ENCODE measurements at places on chromosomes 3 and 15. TPM values are rescaled to one million over a fixed set of nuclear protein-coding genes. Genes with fewer than 3 reads are reported as not detected.

DNA sequence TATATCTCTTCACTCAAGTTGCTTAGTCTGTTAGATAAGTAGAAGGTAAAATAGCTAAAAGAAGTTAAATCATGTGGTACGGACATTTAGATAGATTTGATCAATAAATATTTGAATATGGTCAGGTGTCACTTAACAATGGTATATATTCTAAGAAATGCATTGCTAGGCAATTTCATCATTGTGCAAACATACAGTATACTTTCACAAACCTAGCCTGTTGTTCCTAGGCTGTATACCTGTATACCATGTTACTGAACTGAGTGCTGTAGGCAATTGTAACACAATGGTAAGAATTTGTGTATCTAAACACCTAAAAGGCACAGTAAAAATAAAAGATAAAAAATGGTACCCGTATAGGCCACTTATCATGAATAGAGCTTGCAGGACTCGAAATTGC lies 112.8 kb upstream of the CGNL1 start:
- DNase-seq = no peak

GRCh38 chr3:64213962-64214379 lies 11.3 kb downstream of the PRICKLE2 start:
- peak; percentile 64 for DNase-seq

GRCh38 chr15:77858792-77859490 lies 218.6 kb downstream of the TBC1D2B start:
- DNase-seq = no peak

DNA sequence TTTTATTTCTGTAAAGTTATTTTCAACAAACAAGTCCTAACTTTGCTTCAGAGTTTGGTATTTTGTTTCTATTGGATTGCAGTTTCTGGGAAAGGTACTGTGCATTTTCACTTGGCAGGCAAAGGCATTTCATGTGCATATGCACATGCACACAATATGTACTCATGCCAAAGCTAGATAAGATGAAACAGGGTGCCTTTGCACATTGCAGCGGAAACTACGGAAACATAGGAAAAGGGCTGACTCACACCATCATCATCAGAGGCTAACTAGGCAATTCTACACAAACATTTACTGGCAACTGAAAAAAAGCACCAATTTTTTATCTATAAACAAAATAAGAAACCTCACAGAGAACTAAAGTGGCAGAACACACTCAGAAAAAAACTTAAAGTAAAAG lies 550.6 kb upstream of the NECTIN3 start:
- peak; percentile 81 for DNase-seq

DNA sequence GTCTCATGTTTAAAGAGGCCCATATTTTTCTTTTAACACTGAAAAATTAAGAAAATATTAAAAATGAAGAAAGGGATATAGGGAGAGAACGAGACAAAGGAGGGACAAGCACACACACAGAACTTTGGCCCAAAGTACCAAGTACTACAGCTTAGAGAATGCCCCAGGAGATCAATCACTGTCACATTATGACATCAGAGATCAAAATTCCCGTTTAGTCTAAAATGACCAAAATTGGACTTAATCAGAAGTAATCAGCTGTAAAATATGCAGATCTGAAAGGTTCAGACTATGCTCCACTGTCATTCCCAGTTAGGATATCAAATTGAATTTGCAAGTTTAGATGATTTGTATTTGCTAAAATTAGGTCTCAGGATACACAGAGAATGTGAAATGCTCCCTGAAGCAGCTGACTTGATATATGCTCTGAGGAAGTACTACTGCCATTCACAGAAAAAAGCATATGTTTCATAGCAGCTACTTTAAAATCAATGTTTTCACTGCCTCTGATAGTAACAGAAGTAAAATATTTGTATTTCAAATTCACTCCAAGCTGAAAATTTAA lies 123.0 kb downstream of the PEAK1 start:
- DNase-seq = no peak

- no peak for DNase-seq
Measured at GRCh38 chr3:58236527-58237237, 910 bp upstream of the ABHD6 start.

- DNase-seq = no peak
Measured at GRCh38 chr3:13631256-13631655, 82.3 kb downstream of the FBLN2 start.

DNA sequence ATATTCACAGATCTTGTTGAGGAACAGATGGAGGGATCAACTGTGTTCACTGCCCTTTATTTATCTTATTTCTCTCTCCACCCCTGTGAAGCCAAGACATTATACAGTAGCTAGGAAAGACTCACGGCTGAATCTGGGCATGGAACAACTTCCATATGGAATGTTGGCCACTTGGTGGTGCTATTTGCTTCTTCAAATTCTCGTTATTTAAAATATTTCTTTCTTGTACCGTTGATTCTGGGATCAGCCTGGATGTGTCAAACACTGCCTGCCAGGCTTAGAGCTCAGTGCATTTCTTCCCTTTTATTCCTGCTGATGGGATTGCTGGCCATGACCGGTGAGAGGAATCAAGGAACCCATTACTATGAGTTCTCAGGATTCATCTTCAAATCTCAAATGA lies 17.5 kb upstream of the GASK1A start:
- DNase-seq = no peak

- no peak for DNase-seq
Measured at GRCh38 chr3:10004960-10005564, 18.4 kb upstream of the EMC3 start.

- DNase-seq = no peak
Measured at GRCh38 chr3:38622336-38622735, 27.2 kb downstream of the SCN5A start.

DNA sequence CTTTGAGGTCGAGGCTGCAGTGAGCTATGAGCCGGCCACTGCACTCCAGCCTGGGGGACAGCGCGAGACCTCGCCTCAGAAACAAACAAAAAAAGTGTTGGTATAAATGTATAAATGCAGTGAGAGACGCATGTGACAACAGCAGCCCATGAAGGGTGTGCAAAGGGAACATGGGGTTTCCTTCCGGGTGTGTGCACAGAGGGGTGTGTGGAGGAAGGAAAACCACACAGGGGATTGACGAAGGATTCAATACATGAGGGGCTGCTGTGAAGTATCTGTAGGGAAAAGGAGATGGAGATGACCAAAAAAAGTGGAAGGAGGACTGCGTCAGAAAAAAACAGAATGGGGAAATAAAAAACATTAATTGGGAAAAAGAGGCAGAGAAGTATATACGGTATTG lies 1.1 kb downstream of the MTFMT start:
- DNase-seq = no peak

GRCh38 chr3:158753854-158754253 lies 21.6 kb upstream of the RARRES1 start:
- no peak for DNase-seq

DNA sequence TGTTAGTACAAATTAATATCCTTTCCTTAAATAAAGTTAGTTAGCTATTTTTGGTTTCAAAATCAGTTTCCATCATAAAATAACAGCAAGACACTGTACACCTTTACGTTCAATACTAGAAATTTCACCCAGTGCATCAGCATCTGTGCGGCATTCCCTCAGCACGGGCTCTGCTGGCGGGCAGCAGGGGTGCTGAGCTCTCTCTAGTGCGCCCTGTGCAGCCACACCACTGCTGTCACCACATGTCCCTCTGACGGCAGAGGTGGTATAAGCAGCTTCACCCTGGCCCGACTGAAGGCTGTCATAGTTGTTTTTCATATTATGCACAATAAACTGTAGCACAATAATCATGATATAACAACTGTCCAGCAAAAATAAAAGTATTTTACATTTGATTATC lies 35.4 kb downstream of the FAN1 start:
- DNase-seq = no peak

- no peak for DNase-seq
Measured at GRCh38 chr3:46082849-46083248, 55.6 kb upstream of the XCR1 start.

- DNase-seq = no peak
Measured at GRCh38 chr3:94185753-94186152, 122.9 kb downstream of the NSUN3 start.

GRCh38 chr3:189292667-189293484 lies 121.1 kb downstream of the TPRG1 start:
- DNase-seq = peak; percentile 81

- no peak for DNase-seq
Measured at GRCh38 chr3:130712718-130713423, 33.8 kb downstream of the PIK3R4 start.

DNA sequence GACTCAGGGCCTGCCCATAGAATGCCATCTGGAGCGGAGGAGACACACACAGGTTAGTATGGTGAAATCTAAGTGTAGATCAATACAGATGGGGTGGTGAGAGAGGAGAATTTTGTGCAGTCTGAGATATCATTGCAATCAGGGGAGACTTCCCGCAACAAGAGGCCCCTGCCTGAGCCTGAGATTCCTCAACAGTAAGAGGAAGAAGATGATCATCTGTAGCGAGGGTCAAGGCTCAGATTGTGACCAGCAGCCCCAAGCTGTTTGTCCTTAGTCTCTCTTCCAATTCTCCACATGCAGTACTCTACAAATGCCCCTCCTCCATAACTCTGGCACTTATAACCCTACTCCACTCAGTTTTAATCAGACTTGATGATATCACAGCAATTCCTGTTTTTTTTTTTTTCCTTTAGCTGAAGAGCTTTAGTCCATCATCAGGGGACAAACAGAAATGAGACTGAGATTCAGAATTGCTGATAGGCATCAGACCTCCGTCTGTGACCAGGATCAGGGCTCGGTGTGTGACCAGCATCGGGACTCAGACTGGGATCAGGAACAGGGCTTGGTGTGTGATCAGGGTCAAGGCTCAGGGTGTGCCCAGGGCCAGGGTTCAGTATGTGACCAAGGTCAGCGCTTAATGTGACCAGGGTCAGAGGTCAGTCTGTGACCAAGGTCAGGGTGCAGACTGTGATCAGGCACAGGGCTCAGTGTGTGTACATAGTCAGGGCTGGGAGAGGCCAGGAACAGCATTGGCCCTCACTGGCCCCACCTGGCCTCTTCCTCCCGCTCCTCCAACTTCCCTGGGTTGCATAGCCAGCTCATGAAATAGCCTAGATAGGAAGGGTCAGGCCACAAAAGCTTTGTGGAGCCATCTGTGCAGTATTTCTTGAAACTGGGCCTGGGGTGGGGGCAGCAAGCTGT lies 14.1 kb downstream of the LOXL1 start:
- DNase-seq = peak; percentile 76

DNA sequence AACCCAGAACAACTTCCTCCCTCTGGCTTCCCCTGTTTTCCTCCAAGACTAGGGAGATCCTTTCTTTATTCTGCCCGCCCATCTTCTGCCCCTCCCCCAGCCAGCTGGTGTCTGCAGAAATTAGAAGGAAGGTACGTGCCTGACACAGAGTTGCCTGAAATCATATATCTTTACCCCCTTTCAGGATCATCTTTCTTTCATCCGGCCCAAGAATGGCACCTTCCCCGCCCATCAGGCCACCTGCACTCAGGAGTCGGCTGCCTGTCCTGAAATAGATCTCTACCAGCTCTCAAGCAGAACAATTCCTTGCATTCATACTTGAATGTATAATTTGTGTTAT lies 133.7 kb downstream of the VGLL4 start:
- DNase-seq = no peak

DNA sequence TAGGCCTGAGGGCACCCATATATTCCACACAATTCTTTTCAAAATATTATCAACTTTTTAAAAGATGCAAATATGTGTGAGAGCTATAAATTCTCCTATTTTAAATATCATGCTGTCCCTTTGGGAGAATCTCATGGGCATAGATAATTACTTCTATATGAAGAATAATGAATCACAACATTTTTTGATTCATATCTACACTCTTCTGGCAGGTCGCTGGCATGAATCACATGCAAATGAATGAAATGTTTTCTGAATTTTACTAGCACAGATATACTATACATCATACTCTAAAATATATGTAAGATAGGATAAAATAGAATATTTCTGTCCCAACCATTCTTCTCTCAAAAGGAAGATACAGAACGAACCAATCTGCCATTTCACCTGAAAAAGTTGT lies 277.7 kb upstream of the KCNH8 start:
- no peak for DNase-seq

GRCh38 chr3:152213203-152213602 lies 55.5 kb upstream of the MBNL1 start:
- DNase-seq = no peak

GRCh38 chr3:8733332-8734094 lies at the start of gene CAV3:
Gene CAV3, plus strand, starts transcription at chr3:8733802. Its CDS starts 75 bp downstream, at chr3:8733877.
- no peak for DNase-seq

GRCh38 chr15:58070801-58071418 lies 5.4 kb upstream of the ALDH1A2 start:
- DNase-seq = peak; percentile 51

DNA sequence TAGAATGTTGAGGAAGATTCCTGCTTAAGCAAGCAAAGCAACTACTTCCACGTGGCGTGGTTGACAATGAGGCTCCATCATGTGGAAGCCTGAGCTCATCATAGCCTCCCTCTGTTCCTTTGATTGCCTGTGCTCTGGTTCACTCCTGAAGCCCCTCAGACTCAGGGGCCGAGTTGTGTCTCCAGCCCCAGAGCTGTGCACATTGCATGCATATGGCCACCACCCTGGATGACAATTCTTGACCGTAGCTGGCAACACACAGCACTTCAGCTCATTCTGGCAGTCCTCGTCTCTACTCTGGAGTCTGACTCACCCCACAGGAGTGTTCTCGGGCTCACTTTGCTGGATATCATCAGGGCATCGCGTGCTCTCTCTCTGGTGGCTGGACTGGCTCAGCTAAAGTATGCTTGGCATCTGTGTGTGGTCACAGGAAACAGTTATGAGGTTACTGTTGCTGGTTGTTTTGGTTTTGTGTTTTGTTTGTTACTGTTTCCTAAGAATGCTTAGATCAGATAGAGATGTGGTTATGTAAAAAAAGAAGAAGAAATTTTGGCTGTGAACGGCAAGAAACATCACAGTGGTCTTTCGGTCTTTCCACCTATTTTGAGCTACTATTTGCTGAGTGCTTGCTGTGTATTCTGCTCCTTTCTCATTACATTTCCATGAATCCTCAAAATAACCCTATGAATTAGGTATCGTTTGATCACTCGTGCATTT lies 41.6 kb upstream of the MRPS22 start:
- peak; percentile 99 for DNase-seq

DNA sequence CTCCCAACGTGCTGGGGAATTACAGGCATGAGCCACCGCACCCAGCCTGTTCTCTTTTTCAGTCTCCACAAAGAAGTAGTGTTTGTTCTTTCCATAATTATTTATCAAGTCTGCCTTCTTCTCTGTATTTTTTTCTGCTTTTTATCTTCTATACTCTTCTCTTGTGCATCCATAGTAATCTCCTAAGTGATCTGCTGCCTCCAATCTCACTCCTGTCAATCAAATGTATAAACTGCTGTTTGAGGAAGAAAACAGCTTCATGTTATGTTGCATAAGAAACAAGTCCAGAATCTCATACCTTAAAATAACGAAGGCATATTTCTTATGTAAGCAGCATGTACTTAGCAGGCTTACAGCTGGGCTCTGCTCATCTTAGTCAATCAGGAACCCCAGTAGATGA lies 801.6 kb upstream of the NR2F2 start:
- no peak for DNase-seq

Gene CFAP92
- total RNA-seq = not detected

Gene TEX55
- total RNA-seq = not detected

Gene TIGIT
- not detected for total RNA-seq

Gene MST1R
- 1.1 TPM for total RNA-seq

Gene ITIH1
- total RNA-seq = not detected

Gene AADAC
- total RNA-seq = not detected

Gene SCAANT1
- not detected for total RNA-seq

Gene RAF1
- 96.8 TPM for total RNA-seq

Gene NR2E3
- total RNA-seq = not detected

Gene GOLGA8J
- total RNA-seq = 0.07 TPM
